Cortex of kidney (tissue), 1 donor: ENCODE measurements at places on chromosomes 3 and 15.

DNA sequence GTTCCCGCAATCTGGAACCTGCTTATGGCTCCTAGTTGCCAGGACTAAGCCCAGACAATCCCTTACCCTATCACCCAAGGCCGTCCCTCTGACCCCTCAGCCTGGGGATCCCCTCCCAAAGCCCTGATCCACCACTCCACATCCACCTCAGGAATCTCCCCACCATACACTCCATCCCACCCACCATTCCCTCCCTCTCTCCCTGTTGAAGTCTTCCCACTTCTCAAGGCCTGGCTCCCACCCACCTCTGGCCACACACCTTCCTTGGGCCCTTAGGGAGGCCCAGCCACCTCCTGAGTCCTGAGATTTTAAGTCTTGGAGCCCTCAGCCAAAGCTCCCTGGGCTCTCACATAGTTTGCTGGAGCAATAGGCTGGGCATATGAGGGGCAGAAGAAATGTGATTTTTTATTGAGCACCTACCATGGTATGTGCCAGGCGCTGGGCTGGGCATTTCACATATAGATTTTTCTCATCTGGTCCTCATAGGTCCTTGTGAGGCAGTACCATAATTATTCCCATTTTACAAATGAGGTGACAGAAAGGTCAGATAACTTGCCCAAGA is 48.1 kb downstream of the HCN4 start:
- DNase-seq: no peak

DNA sequence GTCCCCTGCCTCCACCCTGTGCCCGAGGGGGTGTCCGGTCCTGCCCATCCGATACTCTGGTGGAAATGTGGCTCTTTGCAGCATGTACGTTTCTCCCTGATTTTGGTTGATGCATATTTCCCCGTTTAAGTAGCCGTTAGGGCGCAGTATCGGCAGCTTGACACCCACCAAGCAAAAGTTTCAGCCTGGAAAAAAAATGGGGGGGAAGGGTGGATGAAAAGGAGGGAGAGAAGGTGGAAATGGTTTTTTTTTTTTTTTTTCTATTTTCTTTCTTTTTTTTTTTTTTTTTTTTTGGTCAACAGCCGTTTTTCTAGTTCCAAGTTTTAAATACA is 1.3 kb downstream of the RAP2B start:
- no peak for DNase-seq

- DNase-seq: no peak
Measured at GRCh38 chr15:77031376-77032050, 36.6 kb downstream of the PSTPIP1 start.

DNA sequence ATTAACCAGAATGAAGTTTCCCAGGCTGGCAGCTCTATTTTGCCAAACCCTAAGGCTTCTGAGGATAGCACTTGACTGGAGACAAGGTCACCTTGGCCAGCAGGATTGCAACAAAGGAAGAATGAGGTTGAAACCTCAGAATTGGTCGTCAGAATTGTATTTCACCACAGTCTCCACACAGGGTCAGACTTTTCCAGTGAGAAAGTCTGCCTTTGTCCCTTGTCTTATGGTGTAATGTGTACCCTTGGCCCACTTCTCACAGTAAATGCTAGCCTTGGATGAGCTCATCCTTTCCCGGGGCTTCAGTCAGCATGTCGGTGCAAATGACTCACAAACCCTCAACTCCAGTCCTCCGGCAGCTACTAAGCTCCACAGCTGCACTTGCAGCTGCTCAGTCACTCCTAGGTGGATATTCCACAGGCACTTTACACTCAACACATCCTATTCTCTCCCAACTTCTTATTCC is 19.7 kb downstream of the SSR3 start:
- DNase-seq: no peak

GRCh38 chr15:69253156-69253555 is 45.6 kb upstream of the PAQR5 start:
- DNase-seq: no peak

GRCh38 chr15:61182946-61183345 is 46.2 kb downstream of the RORA start:
- no peak for DNase-seq

- DNase-seq: no peak
Measured at GRCh38 chr3:180947761-180948390, 35.4 kb downstream of the FXR1 start.

- no peak for DNase-seq
Measured at GRCh38 chr15:35427091-35427490, 118.9 kb downstream of the DPH6 start.

DNA sequence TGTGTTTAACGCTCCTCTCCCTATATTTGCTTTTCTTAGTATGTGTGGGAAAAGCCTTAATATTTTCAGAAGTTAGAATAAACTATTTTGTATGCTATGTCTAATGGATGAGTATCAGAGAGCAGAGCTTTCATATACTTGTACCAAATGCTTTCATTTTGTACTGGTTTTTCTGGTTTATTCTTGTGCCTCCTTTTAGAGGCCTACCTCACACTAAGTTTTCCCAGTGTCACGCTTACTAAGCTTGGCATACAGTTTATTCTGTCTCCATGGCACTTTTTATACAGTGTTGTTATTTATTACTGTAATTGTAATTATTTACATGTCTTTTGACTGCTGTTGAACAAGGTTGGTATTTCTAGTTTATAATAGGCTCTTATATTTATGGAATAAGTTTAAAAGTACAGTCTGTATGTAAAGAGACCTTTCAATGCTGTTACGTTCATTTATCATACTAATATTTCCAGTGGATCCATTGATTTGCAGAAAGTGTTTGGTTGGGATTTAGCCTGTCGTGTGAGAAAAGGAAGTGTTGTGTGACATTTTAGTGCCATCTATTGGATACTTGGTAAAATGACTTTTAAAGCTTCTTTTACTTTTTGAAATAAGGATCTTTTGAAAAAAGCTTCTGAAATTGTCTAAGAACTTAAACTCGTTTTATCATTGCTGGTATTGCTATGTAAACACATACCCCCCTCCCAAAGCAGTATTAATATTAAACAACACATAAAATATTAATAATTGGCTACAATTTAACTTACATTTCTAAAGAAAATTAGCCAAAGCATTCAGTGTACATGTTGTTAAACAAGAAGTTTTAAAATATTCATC is 5.2 kb upstream of the EBLN2 start:
- no peak for DNase-seq

DNA sequence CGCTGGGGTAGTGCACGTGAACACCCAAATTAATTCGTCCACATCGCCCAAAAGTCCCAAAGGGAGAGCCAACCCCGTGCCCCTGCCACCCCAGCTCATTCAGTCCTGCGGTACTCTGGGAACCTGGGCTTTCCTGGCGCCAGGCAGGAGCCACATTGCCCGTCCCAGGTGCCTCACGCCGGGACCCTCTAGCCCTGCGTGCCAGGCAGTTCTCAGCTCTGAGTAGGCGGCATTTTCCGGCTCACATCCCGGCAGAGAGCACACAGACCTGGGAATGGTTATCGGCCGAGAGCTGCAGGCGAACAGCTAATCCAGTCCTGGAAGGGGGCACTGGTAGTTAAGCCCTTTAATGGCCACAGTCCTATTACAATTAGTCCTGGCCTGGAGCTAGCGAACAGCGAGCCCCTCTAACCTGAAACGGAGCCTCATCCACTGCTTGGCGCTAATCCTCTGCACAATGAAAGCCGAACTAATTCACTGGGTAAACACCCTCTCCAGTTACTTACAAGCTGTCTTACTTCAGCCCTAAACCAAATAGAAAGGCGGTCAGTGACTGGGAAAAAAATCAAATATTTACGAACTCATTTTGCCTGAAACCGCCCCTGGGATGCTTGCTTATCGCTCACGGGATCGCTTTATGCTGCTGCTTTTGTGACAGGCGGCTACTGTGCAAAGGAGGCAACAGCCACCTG is 254.6 kb upstream of the SOX14 start:
- no peak for DNase-seq

GRCh38 chr15:58040150-58040549 is 25.4 kb downstream of the ALDH1A2 start:
- DNase-seq: no peak

- DNase-seq: no peak
Measured at GRCh38 chr3:126927846-126928245, 55.1 kb upstream of the PLXNA1 start.

- no peak for DNase-seq
Measured at GRCh38 chr3:193665370-193665989, 72.5 kb downstream of the OPA1 start.

DNA sequence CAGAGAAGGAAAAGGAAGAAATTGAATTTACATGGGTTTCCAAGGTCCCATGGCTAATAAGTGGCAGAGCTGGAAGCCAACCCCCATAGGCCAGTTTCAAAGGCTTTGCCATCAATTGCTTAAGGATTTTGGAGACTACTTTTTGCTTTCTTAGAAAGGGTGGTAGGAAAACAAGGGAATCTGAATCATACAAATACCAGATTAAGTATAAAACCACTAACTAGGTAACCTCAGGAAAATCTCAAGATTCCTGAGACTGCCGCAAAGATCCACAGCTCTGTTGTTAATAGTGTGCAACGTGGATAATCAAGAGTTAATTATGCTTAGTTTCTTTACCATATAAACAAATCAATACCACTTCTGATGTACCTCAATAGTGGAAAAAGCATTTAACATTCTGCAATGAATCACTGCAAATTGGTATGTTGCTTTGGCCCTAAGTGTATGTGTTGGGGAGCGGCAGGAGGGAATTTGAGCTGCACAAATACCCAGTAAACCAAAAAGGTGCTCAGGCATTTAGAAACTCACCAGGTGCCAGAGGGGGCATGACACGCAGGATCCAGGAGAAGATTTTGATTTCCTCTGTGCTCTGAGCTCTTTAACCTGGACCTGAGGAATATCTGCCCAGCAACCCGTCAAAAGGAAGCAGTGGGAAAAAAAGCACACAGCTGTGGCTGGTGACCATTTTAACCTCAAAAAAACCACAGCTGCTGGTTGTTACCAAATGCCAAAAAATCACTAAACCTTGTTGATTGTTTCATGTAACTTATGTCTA is 22.0 kb downstream of the AADAC start:
- no peak for DNase-seq

DNA sequence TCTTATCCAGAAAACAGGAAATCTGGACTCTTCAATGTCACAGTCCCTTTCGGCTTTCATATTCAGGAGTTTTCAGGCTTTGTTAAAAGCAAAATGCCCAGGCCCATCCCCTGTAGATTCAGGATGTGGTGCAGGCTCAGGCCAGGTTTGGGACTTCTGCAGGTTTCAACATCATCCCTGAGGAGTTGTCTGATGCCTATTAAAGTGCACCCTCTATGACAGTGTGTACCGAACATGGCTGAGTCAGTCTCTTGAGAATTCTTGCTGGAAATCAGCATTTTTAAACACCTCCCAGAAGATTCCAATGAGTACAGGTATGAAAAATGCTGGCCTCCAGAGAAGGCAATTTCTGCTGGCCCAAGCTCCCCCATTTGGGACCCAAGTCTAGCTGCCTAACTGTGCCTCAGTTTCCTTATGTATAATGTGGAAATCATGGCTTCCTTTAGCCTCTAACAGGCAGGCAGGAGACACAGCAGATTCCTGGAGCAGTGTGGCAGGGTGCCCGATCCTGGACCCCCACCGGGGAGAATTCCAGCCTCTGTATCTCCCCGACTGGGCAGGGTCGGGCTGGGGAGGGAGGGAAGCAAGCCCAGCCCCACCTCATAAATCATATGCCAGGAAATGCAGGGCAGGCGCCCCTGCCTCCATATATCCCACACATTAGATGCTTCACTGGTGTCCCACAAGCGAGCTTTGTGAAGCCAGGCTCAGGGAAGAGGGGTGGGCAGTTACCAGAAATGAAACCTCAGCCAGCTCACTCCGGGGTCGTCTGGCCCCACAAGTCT is 44.4 kb upstream of the SLC6A11 start:
- no peak for DNase-seq
